MCF 10A (cell line): ENCODE measurements at places on chromosomes 12 and 14. TPM values are rescaled to one million over a fixed set of nuclear protein-coding genes. Genes with fewer than 3 reads are reported as not detected.

TAS2R13 gene
- total RNA-seq, result 0.68 and 0.93 TPM in 2 replicates

HEATR5A gene
- 23.1 and 26.2 TPM in 2 replicates for total RNA-seq

- no peaks in the 10 kb centered on the region for H3K27me3 ChIP-seq
- H3K36me3 ChIP-seq, result peaks cover 7% of the 10 kb centered on the region
- H3K4me3 ChIP-seq, result no peak overlapping the region
- H3K4me1 ChIP-seq, result peaks cover 55% of the 10 kb centered on the region
- DNase-seq, result no peak
Observed at GRCh38 chr14:95149441-95149840, 7.9 kb downstream of the DICER1 start.

MYH7 gene
- not detected in 2 replicates for total RNA-seq

RPS6KA5 gene
- 1.3 and 2.2 TPM in 2 replicates for total RNA-seq

DNA sequence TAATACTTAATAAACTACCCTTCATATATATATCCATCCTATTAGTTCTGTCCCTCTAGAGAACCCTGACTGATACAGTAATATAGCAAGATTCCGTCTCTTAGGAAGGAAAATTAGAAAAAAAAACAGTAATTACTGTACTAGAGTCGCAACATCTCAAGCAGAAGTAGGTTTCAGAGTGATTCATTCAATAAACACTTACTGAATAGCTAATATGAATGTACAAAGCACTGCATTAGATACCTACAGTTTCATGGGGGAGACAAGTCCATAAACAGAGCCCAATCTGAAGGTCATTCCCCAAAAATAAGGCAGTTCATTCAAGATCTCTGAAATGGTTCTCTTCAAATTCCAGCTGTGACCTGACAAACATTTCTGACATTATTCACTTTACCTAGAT lies 9.9 kb downstream of the CERS5 start:
- peaks cover 5% of the 10 kb centered on the region for H3K4me1 ChIP-seq
- peaks cover 11% of the 10 kb centered on the region for H3K36me3 ChIP-seq
- DNase-seq, result no peak
- H3K27ac ChIP-seq, result peak overlapping the region; percentile 39
- H3K4me3 ChIP-seq, result no peak overlapping the region

EML5 gene
- total RNA-seq, result 0.37 and 0.54 TPM in 2 replicates

DNA sequence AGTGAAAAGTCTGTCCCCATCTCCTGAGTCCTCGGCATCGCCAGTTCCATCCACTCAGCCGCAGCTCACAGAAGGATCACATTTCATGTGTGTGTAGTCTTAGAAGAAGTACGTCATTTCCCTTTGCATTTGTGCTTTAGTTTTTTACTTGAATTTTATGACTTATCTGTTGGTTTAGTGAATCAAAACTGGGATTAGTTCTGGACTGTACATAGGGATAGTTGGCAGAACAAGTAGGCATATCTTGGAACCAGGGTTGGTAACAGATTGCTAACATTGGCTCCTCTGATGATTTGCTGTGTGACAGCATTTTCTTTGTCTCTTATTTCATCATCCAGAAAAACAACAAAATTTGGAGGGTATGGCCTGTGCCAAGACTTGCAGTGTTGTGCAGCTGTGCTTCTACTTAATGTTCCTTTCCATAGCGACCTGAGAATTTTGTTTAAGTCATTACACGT lies 69.6 kb upstream of the AEBP2 start:
- H3K4me1 ChIP-seq, result no peaks in the 10 kb centered on the region
- H3K4me3 ChIP-seq, result no peak overlapping the region

KCNH5 gene
- total RNA-seq, result not detected in 2 replicates

- peaks cover 19% of the 10 kb centered on the region for H3K36me3 ChIP-seq
- no peaks in the 10 kb centered on the region for H3K4me1 ChIP-seq
- no peaks in the 10 kb centered on the region for H3K27me3 ChIP-seq
Observed at GRCh38 chr14:105252552-105253328, 4.4 kb downstream of the BTBD6 start.

- DNase-seq, result peak; percentile 99
- H3K27ac ChIP-seq, result peak overlapping the region; percentile 81
- peaks cover 17% of the 10 kb centered on the region for H3K4me1 ChIP-seq
- no peaks in the 10 kb centered on the region for H3K36me3 ChIP-seq
Observed at GRCh38 chr12:6430124-6430989, 14.4 kb upstream of the CD27 start.

DNA sequence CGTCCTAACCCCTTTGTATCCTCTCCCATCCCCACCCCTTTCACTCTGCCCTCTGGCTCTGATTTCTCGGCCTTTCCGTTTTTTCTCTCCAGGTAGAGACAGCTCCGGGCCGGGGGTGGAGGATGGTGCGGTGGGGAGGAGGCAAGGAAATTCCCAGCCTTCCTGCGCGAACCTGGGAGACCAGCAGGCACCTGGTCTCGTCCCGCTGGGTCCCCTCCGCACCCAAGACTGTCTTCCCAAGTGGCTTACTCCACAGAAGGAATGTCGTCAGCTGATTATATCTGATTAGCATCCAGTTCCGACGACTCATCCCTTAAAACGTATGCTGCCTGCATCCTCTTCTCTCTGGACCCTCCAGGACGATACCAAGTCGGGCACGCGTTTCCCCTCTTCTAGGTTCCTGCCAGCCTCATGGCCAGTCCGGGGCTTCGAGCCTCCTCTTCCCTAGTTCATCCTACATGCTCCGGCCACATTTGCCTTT lies 42.2 kb upstream of the CAPRIN2 start:
- peak; percentile 54 for DNase-seq
- H3K27ac ChIP-seq, result peak overlapping the region; percentile 67
- peaks cover 43% of the 10 kb centered on the region for H3K4me1 ChIP-seq
- H3K4me3 ChIP-seq, result peak overlapping the region; percentile 79
- H3K36me3 ChIP-seq, result peaks cover 12% of the 10 kb centered on the region

RPGRIP1 gene
- total RNA-seq, result not detected in 2 replicates

GRCh38 chr12:89856431-89856830 lies 147.8 kb upstream of the ATP2B1 start:
- no peak overlapping the region for H3K4me3 ChIP-seq
- H3K36me3 ChIP-seq, result peaks cover 5% of the 10 kb centered on the region
- H3K27me3 ChIP-seq, result no peaks in the 10 kb centered on the region
- DNase-seq, result no peak
- H3K4me1 ChIP-seq, result no peaks in the 10 kb centered on the region
- no peak overlapping the region for H3K27ac ChIP-seq

DNA sequence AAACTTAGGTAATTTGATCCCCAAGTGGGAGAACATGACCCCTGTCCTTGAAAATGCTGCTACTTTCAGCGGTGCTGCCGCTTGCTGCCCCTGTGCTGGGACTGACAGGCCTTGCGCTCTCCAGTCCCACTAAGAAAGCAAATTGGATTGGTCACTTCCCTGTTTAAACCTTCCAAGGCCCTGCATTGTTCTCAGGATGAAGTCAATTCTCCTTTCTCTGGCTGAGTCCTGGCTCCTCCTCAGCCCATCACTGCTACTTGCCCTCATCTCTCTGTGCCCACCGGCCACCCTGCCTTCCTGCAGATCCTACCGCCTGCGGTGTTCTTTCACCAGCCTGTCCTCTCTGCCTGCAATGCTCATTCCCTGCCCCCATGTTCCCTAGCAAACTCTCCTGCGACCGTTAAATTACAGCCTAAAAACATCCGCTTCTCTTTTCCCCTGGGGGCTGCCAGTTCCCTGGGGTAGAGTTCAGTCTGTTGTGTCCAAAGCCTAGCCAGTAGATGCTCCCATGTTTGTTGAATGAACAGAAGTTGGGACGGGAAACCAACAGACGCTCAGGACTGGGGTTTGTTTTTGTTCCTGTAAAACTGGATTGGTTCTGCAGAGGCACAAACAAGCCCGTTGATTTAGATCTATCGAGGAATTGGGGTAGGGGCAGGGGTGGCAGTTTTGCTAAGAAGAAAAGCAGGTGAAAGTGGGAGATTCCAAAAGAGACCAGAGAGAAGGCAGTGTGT lies 127.3 kb upstream of the HIF1A start:
- H3K27ac ChIP-seq, result peak overlapping the region; percentile 85
- peaks cover 75% of the 10 kb centered on the region for H3K4me1 ChIP-seq
- no peak overlapping the region for H3K4me3 ChIP-seq
- no peaks in the 10 kb centered on the region for H3K27me3 ChIP-seq
- no peaks in the 10 kb centered on the region for H3K36me3 ChIP-seq

NTS gene
- not detected in 2 replicates for total RNA-seq

GRCh38 chr12:113587720-113588119 lies 116.0 kb upstream of the LHX5 start:
- no peaks in the 10 kb centered on the region for H3K4me1 ChIP-seq
- no peak for DNase-seq
- H3K27me3 ChIP-seq, result no peaks in the 10 kb centered on the region

GRCh38 chr12:5586201-5586600 lies 154.3 kb downstream of the NTF3 start:
- H3K36me3 ChIP-seq, result no peaks in the 10 kb centered on the region
- H3K4me1 ChIP-seq, result no peaks in the 10 kb centered on the region
- no peak for DNase-seq

DNA sequence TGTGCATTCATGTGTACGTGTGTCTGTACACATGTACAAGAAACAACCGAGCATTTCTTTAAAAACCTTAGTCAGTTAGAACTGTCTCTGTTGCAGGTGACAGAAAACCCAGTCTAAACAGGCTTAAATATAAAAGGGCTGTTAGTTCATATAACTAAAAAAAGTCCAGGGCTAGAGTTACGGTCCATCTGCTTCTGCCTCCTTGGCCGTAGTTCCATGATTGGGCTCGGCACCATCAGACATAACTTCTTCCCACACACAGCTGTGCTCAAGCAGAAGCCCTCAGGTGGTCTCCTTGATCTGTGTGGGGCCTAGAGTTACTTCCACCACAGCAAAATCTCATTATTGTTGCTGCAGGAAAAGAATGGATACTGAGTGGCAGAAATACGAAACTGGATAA lies 34.6 kb downstream of the CKB start:
- H3K36me3 ChIP-seq, result peaks cover 72% of the 10 kb centered on the region
- H3K27ac ChIP-seq, result no peak overlapping the region
- no peak overlapping the region for H3K4me3 ChIP-seq
- no peak for DNase-seq
- peaks cover 5% of the 10 kb centered on the region for H3K4me1 ChIP-seq

ACOT4 gene
- total RNA-seq, result not detected in 2 replicates

GRCh38 chr14:91477388-91477787 lies 32.7 kb downstream of the PPP4R3A start:
- no peak for DNase-seq
- no peak overlapping the region for H3K4me3 ChIP-seq
- H3K27ac ChIP-seq, result no peak overlapping the region
- H3K4me1 ChIP-seq, result no peaks in the 10 kb centered on the region

- H3K36me3 ChIP-seq, result no peaks in the 10 kb centered on the region
- no peak overlapping the region for H3K4me3 ChIP-seq
- H3K27me3 ChIP-seq, result no peaks in the 10 kb centered on the region
Observed at GRCh38 chr12:75893765-75894164, 137.8 kb downstream of the PHLDA1 start.

DNA sequence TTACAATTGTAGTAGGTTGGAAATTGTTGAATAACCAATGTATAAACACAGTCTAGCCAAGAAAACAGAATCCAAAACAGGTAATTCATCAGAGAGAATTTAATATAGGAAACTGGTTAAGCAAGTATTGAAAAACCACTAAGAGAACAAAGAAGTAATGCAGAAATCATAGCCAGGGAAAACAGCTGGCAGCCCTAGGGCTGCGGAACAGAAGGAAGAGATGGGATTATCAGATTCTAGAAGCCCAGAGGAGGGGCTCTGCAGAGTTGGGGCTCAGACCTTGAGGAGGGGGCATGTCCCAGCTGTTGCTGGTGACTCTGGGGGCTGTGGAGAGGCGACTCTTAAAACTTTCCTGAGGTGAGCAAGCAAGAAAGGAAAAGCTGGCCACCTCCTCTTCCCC lies 49.4 kb downstream of the CD9 start:
- H3K4me3 ChIP-seq, result no peak overlapping the region
- peaks cover 11% of the 10 kb centered on the region for H3K27me3 ChIP-seq
- peaks cover under 1% of the 10 kb centered on the region for H3K36me3 ChIP-seq
- no peaks in the 10 kb centered on the region for H3K4me1 ChIP-seq
- no peak for DNase-seq

DNA sequence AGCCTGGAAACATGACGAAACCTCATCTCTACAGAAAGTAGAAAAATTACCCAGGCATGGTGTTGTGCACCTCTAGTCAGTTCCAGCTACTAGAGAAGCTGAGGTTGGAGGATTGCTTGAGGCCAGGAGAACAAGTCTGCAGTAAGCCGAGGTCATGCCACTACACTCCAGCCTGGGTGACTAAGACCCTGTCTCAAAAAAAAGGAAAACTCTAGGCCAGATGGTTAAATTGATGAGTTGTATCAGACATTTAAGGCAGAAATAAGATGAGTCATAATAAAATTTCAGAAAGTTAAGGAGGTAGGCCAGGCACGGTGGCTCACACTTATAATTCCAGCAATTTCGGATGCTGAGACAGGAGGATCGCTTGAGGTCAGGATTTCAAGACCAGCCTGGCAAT lies 10.7 kb downstream of the EIF2S1 start:
- peaks cover 11% of the 10 kb centered on the region for H3K4me1 ChIP-seq
- no peaks in the 10 kb centered on the region for H3K27me3 ChIP-seq
- H3K4me3 ChIP-seq, result no peak overlapping the region
- H3K36me3 ChIP-seq, result peaks cover 94% of the 10 kb centered on the region
- H3K27ac ChIP-seq, result no peak overlapping the region
- peak; percentile 14 for DNase-seq

- peak overlapping the region; percentile 96 for H3K4me3 ChIP-seq
- DNase-seq, result no peak
- H3K4me1 ChIP-seq, result peaks cover 14% of the 10 kb centered on the region
- peak overlapping the region; percentile 95 for H3K27ac ChIP-seq
- no peaks in the 10 kb centered on the region for H3K27me3 ChIP-seq
Observed at GRCh38 chr14:77457115-77457521, 283 bp downstream of the VIPAS39 start.

GRCh38 chr12:19002216-19002615 lies 127.3 kb upstream of the PLEKHA5 start:
- H3K4me3 ChIP-seq, result no peak overlapping the region
- no peaks in the 10 kb centered on the region for H3K27me3 ChIP-seq
- H3K36me3 ChIP-seq, result no peaks in the 10 kb centered on the region
- peak; percentile 38 for DNase-seq
- no peak overlapping the region for H3K27ac ChIP-seq

GRCh38 chr14:105314287-105315200 lies at the start of gene PACS2:
PACS2 (plus strand) TSS chr14:105314748; CDS start chr14:105314919, 171 bp downstream.
- no peaks in the 10 kb centered on the region for H3K27me3 ChIP-seq
- H3K27ac ChIP-seq, result peak within 1 kb of the TSS; percentile 3
- peak; percentile 72 for DNase-seq
- H3K4me1 ChIP-seq, result peaks cover 6% of the 10 kb centered on the region
- H3K36me3 ChIP-seq, result peaks cover 6% of the 10 kb centered on the region

DNA sequence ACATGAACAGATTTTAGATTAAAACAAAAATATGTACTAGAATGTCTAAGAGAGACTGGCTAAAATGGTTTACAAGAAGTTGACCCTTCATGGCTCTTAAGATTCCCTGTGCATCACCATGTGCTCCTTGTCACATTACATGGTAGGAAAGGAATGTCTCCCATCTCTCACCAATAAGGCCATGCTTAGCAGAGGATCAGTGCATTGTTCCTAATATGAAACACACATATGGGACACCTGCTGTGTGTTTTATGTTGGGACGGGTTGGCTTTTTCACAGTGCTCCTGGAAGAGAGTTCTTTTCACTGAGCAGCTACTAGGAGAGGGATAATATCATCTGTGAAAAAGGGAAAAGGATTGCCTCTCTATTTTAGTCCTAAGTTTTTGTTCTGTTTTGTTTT lies 9.6 kb downstream of the PFKM start:
- H3K27ac ChIP-seq, result no peak overlapping the region
- H3K4me1 ChIP-seq, result peaks cover 5% of the 10 kb centered on the region
- DNase-seq, result no peak
- no peak overlapping the region for H3K4me3 ChIP-seq
- H3K27me3 ChIP-seq, result no peaks in the 10 kb centered on the region
- peaks cover 79% of the 10 kb centered on the region for H3K36me3 ChIP-seq
